ENCODE measurements at places on chromosomes 16 and 17.

DNA sequence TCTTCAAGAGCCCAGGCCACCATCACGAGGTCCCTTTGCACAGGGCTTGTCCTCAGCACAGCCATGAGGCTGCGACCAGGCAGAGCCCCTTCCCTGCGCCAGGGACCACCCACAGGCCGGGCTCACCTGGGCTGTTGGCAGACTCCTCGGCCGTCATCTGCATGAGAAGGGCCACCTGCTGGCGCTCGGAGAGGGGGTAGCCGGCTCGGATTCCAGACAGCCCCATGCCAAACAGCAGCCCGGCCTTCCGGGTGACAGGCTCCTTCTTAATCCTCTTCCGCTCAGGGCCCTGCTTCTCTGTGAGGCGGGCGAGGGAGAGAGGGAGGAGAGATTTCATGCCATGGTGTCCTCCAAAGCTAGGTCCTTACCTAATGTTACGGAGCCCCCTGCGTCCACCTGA is 73.4 kb downstream of the ZNF778 start:
- no peak for DNase-seq

DNA sequence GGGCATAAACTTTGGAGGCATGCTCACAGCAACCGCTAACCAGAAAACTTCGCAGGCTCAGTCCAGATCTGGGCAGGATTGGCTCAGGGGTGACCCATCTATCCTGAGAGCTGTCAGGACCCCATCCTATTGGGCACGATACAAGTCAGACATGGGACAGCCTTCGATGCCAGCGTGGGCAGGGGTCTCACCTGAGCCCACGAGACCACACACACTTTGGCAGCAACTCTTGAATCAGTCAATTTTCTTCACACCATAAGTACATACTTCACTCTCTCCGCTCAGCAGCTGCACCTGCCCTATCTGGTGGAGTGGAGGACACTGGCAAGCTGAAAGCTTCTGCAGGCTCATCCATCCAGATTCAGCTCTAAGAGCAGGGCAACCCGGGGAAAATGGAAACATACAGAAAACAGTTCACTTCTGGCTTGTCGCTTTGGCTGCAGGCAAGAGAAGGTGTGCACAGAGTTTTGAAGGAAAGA is 48.3 kb downstream of the ZFHX3 start:
- no peak for DNase-seq

- no peak for DNase-seq
Observed at GRCh38 chr16:75593308-75593707, 27.1 kb downstream of the GABARAPL2 start.

GRCh38 chr17:73489991-73490390 is 154.3 kb downstream of the SDK2 start:
- no peak for DNase-seq

DNA sequence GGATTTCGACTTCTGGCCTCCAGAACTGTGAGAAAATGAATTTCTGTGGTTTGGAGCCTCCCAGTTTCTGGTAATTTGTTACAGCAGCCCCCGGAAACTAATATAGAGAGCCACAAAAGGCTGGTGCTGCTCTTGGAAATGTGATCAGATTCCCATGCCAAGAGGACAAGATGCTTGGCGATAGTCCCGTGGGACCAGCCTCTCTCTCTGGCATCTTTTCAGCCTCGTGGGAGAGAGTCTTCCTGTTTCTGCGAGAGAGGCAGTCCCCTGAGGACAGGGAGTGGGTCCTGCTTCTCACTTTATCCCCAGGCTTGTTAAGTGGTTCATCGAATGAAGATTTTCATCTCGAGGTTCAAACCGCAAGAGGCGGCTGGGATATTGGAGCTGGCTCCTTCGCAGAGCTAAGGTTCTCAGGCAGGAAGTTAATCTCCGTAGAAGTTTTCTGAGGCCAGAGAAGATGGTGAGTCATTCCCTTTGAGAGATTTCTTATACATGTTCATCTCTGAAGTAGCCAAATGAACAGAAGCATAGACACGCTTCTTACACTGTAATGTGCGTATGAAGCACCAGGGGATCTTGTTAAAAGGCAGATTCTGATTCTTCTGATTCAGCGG is 211.6 kb upstream of the SDK2 start:
- DNase-seq, result no peak

GRCh38 chr16:5925850-5926249 is 828.3 kb upstream of the EEF2KMT start:
- no peak for DNase-seq

Measured in activated naive CD4-positive, alpha-beta T cell (primary cell).